SW 1271 (cell line): ENCODE measurements at places on chromosomes 1 and 21.
A peak's percentile ranks its signal among the peaks of the same experiment; 100 is the strongest.

- DNase-seq, result no peak
These were observed 13.6 kb downstream of the FAM177B start for GRCh38 chr1:222750651-222751050.

DNA sequence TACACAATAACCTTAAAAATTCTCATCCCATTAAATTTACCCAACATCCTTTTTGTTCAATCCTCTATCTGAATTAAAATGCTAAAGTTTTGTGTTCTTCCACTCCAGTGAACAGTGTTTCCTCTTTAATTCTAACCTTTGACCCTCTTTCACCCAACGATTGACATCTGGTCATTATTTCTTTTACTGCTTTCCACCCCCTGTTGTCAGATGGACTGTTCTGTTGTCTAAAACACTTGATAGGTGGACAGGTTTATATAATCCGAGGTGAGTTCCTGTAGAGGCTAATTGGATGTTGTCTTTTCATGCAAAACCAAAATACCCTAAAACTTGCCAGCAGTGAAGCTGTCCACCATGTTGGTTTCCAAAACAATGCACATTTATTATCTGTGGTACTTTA, 73.4 kb upstream of the SERTAD4 start:
- DNase-seq, result no peak

DNA sequence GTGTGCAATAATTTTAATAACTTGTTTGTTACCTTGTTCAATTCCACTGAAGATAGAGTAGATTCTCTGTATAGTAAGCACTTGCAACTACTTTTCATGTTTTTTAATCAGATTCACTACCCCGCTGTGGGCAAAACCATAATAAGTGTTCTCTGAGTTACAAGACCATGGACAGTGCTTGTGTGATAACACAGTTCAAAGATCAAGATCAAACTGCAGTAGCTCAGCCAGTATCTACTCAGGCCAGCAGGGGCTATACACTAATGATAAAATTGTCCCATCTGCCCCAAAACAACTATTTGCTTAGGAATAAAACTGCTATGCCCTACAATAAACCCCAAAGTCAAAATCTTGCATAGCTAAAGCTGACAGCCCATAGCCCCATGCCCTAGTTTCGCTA, 129.6 kb downstream of the LRRC7 start:
- DNase-seq, result no peak

GRCh38 chr1:12640237-12640957, 3.5 kb upstream of the AADACL4 start:
- no peak for DNase-seq

GRCh38 chr21:45824546-45825215, 156.9 kb upstream of the COL6A1 start:
- DNase-seq, result no peak

GRCh38 chr21:34812504-34813265, 143.9 kb downstream of the CLIC6 start:
- DNase-seq, result no peak

GRCh38 chr1:107264561-107264960, 123.7 kb downstream of the NTNG1 start:
- DNase-seq, result no peak

- peak; percentile 12 for DNase-seq
These were observed 70.4 kb upstream of the UBE2U start for GRCh38 chr1:64133036-64133435.

DNA sequence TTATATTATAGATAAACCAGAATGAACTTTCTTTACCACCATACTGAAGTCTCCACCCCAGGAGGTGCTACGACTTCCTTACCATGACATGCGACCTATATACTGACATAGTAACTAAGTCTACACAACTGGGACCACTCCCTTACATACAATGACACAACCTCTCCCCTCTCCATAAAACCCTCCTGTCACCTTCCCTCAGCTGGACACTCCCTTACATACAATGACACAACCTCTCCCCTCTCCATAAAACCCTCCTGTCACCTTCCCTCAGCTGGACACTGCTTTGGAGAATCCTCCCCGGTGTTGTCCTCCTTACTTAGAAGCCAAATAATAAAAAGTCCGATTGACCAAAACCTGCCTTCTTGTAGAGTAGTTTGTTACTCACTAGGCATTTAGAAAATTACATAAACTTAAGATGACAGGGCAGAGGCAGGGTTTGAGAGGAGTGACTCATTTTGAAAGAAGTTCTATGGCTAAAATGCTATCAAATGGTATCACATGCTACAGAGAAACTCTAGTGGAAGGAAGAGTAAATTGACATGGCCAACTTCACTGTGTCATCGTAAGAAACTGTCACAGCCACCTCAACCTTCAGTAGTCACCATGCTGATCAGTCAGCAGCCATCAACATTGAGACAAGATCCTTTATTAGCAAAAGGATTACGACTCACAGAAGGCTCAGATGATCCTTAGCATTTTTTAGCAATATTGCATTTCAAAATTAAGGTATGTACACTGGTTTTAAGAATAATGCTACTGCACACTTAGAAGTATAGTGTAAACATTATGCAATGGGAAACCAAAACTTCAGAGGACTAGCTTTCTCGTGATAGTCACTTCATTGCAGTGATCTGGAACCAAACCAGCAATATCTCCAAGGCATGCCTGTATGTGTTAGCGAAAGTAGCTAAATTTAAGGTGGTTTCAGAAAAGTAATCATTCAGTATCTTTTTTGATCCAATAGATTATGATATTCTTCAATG, 56.4 kb downstream of the AHCTF1 start:
- peak; percentile 49 for DNase-seq

DNA sequence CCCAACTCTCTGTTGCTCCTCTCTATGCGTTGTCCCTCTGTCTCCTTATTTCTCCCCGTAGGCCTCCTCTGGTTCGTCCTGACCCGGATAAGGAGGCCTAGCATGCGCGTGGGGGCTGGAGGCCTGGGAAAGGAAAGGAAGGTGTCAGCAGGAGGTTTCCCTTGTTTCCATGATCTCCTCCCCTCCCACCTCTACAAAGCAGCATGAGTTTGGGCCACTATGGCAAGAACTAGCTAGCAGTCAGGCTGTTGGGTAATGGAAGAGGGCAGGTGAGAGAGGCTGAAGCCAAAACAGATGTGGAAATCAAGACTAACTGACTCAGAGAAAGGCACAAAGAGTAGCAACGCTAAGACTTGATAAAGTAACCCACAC, 687 bp upstream of the SEMA6C start:
- DNase-seq, result no peak

GRCh38 chr1:91428182-91428798, 23.7 kb upstream of the HFM1 start:
- no peak for DNase-seq

- DNase-seq, result no peak
These were observed 88.4 kb downstream of the DPYD start for GRCh38 chr1:97832481-97832880.

DNA sequence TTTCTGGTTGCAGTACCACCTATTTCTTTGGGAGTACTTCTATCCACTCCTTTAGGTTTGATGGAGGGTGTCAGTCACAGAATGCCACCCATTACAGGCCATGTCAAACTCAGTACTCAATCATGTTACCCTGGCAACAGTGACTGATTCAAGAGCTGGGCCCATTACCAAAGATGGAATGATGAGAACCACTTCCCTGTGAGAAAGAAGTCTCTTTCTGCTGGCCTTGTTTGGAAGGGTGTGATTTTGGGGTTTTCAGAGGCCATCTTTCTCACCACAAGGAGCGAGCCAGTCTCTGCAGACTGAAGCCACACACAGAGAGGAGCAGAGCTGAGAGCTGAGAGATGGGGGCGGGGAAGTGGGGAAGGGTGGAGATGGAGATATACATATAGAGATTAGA, 13.9 kb upstream of the STUM start:
- no peak for DNase-seq
